ENCODE measurements at places on chromosomes 3 and 15.

- no peak for DNase-seq
Observed at GRCh38 chr3:136068708-136069107, 103.2 kb downstream of the PPP2R3A start.

DNA sequence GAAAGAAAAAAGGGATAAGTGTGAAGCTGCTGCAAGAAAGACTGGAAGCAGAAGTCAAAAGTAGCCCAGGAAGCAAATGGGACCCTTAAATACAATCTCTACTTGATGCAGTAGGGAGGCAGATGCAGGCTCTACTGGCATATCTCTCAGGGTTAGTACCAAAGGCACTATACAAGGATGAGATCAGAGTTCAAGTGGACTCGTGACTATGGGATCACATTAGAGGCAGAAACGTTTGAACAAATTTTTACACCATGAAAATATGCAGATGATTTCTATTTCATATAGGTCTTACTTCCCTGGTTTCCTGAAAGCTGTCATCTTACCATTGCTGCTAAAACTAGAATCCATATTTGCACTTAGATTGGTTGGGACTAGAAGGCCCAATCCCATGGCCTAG, 27.7 kb upstream of the ANXA2 start:
- DNase-seq, result no peak

DNA sequence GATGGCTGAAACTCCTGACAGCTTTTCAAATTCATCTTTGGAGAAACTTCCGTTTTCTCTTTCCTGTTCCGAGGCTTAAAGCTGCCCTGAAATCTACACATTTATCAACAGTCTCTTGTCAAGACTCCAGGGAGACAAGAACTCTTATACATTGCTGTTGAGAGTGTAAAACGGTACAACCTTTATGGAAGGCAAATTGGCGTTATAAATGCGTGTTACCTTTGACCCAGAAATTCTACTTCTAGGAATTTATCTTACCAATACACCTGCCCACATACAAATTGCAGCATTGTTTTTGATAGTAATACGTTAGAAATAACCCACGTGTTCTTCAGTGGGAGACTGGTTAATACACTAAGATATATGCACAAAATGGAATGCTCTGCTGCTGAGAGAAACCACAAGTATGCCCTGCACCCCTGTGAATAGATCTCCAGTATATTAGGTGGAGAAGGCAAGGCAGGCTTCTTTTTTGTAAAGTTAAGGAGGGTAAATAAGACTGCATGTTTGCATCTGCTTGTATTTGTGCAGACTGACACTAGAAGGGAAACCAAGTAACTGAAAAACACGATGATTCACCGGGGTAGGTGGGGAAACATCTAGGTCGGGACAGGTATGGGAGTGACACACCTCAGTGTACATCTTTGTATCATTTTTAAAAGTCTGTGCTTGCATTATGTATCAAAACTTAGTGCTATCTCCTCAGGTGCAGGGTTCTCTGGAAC, 97.5 kb downstream of the IGF1R start:
- DNase-seq, result no peak

GRCh38 chr3:45677033-45677446, 12.2 kb upstream of the SACM1L start:
- DNase-seq, result no peak

GRCh38 chr3:13111173-13111872, 38.1 kb upstream of the IQSEC1 start:
- no peak for DNase-seq

DNA sequence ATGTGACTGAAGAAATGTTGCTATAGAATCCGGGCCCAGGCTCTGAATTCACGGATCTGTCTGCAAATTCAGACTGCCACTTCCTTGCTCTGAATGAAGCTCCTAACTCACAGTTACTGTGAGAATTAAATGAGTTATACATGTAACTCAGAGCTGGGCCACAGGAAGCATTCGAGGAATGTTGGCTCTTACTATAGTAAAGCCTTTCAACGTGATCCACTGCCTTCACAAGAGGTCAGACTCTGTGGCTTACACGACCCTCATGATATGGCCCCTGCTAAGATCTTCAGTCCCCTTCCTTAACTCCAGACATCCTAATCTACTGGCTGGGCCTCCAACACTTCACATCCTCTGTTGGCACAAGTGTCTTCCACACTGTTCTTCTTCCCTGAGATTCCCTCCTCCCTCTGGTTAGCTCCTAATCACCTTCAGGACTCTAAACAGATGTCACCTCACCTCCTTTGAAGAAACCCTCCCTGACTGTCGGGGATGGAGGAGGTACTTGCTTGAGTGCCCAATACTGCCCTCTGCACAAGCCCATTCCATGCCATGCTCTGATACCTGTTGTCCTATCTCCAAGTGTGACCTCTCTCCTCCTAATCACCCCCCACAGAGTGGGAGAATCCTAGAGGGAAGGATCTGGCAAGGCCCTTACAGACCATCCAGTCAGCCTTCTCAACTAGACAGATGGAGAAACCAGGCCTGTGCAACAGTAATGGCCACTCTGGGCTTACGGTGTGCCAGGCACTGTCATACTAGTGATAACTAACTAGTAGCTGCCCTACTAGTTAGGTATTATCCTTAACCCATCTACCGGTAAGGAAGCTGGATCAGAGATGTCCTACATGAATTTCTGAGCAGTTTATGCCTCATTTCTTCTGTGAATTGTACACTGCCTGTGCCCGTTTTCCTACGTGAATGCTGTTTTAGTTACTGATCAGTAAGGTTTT, 1.3 kb downstream of the ACTR8 start:
- no peak for DNase-seq

- DNase-seq, result no peak
Observed at GRCh38 chr15:28888900-28889299, 3.1 kb downstream of the APBA2 start.

GRCh38 chr15:92077353-92078085, 224.0 kb downstream of the SLCO3A1 start:
- peak; percentile 38 for DNase-seq

- no peak for DNase-seq
Observed at GRCh38 chr3:59549962-59550361, 500.1 kb upstream of the CFAP20DC start.

GRCh38 chr3:8359133-8359532, 142.5 kb upstream of the LMCD1 start:
- DNase-seq, result no peak

GRCh38 chr3:42214064-42214463, 51.9 kb downstream of the CCK start:
- DNase-seq, result no peak

- no peak for DNase-seq
Observed at GRCh38 chr3:19811689-19812088, 122.3 kb downstream of the EFHB start.

- no peak for DNase-seq
Observed at GRCh38 chr3:85159376-85159775, 200.6 kb downstream of the CADM2 start.

DNA sequence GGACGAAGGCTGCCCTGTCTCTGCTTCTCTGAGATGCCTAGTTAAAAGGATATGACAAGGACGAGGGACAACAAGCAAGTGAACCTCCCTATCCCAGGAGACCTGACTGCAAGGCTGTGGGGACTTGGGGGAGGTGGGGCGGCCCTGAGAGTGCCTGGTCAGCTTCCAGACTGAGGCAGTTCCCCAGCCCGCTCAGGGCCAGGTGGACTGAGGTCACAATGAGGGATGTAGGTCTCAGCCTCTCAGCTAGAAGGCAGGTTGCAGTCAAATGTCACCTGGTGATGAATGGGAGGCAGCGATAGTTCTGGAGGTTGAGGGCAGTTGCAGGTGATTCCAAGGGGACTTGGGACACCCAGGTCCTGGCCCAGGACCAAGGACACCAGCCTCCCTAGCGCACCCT, 30.6 kb downstream of the TKT start:
- DNase-seq, result no peak

- no peak for DNase-seq
Observed at GRCh38 chr3:31219131-31219843, 313.4 kb upstream of the STT3B start.

DNA sequence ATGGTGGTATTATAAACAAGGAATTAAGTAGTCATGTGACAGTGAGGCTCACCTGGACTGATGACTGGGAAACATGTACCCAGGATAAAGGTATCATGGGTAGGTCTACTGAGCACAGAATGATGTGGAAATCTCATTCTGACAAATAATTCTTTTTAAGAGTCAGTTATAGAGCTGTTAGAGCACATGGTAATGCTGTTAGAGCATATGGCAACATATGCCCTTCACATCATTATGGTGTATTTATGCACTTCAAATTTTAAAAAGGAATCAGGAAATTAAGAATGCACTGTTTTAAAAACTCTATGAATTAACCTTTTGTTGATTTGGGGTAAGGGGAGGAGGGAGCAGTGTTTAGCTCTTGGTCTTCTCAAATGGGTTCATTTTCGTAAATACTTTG, 1.7 kb downstream of the SLC6A20 start:
- DNase-seq, result no peak

DNA sequence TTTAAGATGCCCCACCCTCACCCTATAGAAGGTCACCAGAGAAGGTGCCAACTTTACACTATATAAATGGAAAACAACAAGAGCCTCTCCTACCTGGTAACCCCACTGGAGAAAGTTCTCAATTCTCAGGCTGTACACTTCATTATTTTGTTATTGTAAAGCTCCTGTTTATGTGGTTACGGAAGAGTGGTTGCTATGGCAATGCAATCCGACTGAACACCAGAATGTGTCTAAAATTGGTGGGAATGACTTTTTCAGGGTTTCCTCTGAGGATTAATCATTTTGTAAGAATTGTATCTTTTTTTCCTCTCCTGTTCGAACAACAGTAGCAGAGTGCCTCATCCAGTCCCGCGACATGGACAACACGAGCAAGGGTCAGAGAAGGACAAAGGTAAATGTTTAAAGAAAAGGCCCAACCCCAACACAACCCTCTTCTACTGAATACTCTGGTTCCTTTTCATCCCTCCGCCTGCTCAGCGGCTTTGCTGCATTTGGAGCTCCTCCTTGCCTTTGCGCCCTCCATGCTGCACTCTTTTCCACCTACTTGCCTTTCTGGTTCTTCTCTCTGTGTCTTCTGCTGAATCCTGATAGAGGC, 45.3 kb downstream of the DGKG start:
- no peak for DNase-seq

DNA sequence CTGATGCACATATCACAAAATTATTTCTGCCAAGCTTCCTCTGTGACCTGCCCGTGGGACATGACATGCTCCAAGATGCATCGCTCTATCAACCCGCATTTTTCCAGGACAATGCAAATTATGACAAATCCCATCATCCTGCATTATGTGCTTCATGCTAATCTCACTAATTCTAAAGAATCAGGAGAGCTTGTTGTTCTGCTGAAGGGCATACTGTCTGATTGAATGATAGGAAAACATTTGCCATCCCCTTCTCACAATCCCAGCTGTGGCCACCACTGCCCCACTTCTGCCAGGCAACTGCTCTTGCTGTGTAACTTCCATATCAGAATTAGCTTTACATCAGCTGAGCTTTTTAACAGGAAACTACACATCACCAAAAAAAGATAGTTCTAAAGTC, 203.5 kb upstream of the NANOGP8 start:
- DNase-seq, result no peak

GRCh38 chr3:125433611-125434041, 58.5 kb upstream of the ZNF148 start:
- DNase-seq, result no peak

DNA sequence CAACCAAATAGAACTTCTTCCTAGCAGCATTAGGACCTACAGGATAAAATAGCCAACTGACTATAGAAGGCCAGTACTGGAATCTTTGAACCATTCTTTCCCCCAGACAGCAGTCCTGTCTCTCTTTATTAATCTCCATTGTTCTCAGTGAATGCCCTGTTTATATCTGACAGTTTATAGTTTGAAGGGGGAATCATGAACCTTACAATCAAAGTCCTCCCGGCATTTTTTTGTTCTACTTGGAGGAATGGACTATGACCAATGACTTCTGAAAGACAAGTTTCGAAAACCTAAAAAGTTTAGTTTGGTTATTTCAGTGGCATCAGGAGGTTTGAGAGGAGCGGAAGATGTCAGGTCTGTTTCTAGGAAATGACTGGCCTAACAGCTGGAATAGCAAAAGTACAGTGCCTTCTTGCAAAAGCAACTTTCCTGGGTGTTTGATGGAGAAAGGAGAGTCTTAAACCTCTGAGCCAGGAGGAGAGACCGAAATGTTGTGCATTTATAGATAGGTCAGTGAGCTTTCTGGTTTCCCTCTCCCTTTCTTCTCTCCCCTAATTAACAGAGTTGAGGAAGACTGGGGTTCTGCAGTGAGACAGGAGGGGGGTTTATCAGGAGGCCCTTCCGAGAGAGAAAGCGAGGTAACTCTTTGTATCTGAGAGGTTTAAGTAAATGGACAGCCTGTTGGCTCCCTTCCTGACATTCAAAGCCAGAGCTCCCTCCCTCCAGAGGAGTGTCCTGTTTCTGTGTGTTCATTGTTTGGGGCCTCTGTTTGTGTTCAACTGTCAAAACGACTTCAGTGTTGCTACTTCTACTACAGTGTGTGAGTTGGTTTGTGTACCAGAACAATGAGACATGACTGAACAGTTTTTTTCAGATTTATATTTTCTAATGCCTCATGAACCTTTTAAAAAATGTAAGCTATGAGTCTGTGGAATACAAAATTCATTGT, 383.0 kb upstream of the RARB start:
- no peak for DNase-seq

DNA sequence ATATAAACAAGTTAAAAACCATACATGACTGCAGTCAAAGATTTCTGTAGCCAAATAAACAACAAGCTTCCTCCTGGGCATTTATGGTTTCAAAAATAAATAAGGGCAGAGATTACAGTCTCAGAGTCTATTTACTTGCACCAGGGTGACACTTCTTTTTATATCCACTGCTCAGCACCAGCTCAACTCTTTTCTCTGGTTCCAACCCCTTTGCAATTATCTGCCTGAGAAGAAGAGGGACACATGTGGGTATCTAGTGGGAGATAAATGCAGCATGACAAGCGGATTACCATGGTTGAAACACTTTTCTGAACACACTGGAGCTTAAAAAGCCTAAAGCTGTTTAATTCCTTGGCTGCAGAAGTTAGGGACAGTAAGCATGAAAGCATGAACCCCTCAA, 311.5 kb downstream of the CNTN3 start:
- no peak for DNase-seq

DNA sequence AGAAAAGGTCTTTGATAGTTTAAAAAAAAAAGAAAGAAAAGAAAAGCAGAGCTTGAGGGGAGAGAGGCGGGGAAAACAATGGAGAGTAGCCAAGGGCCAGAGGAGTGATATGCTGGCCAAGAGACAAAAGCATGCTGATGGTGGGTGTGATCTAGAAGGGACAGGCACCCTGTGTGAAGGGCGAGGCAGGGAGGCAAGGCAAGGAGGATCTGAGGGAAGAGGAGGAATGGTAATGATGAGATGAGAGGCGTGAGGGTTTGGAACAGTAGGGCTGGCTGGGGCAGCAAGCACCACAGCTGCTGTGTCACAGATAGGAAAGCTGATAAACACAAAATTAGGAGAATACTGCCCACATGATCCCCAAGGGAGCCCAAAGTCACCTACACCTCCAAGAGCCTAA, 65.5 kb downstream of the LARS2 start:
- no peak for DNase-seq
